ENCODE measurements at places on chromosomes 12 and 14.

GRCh38 chr12:30021051-30021833 is 237.5 kb upstream of the TMTC1 start:
- DNase-seq, result no peak

GRCh38 chr12:52846356-52846970 is 2.3 kb downstream of the KRT78 start:
- no peak for DNase-seq

DNA sequence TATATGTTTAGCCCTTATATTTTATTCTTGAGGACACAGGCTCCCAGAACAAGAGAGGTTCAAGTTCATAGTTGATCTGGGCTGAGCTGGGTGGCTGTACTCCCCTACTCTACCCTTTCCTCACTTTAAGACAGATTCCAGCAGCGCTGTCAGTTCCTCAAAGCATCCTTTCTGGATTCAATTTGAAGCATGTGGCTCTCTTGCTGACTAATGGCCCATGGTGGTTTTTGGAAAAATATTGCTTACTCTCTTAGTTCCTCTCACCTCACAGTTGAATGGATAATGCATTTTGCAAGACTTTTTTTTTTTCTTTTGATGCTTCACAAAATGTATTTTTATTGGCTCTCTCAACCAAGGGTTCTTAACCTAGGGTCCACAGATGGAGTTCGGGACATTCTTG is 4.1 kb downstream of the PELI2 start:
- peak; percentile 54 for DNase-seq

DNA sequence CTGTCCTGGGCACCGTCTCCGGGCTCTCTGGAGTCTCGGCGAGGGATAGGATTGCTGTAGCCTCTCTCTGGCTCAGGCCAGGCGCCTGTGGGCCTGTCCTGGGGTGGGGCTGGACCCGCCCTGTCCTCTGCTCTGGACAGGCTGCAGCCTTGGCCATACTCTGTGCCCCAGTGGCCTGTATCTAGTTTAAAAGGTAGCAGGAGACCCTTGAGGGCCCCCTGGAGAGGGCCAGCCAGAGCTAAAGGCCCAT is 1.8 kb downstream of the KIF26A start:
- DNase-seq, result no peak

- DNase-seq, result peak; percentile 60
Observed at GRCh38 chr12:19971361-19972280, 396.7 kb upstream of the PDE3A start.

GRCh38 chr12:42129595-42130204 is 15.0 kb downstream of the GXYLT1 start:
- DNase-seq, result peak; percentile 75

DNA sequence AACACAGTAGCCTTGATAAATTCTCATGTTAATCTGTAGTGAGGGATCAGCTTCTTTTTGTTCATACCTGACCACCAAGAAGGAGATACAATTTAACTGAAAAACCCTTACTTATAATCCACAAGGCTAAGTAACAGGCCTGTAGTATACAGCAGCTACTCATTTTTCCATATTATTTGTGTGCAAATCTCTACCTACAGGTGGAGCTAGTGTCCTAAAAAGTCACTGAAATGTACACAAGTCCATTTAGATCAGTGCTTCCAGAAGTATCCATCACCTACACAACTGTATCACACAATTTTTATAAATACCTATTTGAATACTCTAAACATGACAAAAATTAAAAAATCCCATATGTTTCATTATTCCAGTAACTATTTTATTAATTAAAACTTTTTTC is 173.2 kb downstream of the SLC35F4 start:
- DNase-seq, result peak; percentile 72

DNA sequence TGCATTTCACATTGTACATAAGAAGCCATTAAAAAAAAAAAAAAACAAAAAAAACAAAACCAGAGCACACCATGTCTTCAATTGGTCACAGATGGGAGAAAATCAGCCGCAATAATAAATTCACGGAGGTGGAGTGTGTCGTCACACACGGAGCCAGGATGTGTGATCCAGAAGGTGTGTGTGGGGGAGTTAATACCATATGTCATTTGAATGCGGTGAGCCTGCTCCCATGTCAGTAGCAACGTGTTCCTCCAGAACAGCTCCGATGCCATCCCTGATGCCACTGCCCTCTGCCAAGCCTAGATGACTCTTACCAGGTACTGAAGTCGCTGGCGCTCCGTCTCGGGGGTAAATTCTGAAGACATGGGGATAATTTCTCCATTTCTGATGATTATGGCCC is 197.8 kb downstream of the PPM1H start:
- no peak for DNase-seq

DNA sequence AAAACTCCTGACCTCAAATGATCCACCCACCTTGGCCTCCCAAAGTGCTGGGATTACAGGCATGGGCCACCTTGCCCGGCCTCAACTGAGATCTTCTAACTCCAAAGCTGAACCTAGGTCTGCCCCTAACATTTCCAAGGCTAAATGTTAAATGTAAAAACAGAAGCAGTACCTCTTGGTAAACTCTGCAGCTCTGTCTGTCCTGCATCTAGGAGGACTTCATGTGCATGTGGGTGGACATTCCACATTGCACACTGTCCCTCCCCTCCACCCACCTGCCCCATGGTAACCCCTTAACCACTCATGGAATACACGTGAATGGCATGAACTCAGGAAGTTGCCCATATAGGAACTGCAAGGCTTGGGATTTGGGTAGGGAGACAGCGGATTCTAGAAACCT is 33.1 kb downstream of the SNX6 start:
- no peak for DNase-seq

DNA sequence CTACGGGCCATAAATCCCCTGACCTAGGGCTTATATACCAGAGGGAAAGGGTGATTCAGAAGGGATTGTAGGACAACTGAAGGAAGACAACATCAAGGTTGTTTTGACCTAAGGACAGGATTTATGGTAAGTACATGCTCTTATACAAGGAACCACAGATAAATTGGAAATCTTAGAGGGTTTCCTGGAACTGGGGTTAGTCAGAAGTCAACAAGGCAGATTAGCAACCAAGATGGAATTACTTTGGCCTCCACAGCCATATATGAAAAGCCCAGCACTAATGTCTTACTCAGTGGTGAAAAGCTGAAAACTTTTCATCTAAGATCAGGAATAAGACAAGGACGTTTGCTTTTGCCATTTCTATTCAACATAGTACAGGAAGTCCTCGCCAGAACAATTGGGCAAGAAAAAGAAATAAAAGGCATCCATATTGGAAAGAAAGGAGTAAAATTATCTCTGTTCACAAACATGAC is 5.4 kb downstream of the TMBIM4 start:
- DNase-seq, result peak; percentile 33

- no peak for DNase-seq
Observed at GRCh38 chr12:59282999-59283398, 312.8 kb upstream of the SLC16A7 start.

- DNase-seq, result peak; percentile 30
Observed at GRCh38 chr12:107992870-107993451, 136.1 kb upstream of the WSCD2 start.

DNA sequence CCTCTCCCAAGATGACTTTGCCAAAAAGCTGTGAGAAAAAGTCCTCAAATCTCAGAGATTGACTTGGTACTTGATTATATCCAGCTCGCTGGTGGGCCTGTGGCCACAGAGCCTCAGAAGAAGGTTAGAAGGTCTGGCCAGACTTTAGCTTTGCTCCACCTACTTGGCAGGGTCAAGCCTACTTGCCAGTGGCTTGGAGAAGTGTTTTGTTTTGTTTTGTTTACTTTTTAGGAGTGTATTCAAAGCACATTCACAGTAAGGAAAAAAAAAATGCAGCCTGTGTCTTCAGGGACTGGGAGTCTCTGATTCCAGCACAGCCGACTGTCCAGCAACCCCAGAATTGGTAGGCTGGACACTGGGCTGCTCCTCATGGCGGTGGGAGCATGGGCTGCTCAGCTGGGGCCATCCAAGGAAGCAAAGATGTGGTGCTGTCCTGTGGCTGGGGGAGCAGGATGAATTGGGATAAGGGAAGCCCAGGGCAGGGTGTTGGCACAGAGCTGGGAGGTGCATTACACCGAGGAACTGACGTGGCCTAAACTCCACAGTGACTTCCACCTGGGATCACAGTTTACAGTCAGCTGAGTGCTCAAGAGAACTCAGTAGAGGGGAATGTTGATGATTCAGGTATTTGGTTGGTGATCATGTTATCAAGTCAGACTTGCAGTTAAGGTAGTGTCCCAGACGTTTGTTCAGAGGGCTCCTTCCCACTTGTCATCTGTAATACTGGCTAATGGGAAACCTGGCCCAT is 73.5 kb downstream of the PPP2R5C start:
- peak; percentile 51 for DNase-seq

GRCh38 chr12:42482041-42482747 is 107.4 kb downstream of the PRICKLE1 start:
- peak; percentile 18 for DNase-seq

- DNase-seq, result no peak
Observed at GRCh38 chr12:123731596-123731995, 19.4 kb downstream of the ATP6V0A2 start.

- DNase-seq, result peak; percentile 65
Observed at GRCh38 chr12:69900720-69901131, 75.7 kb downstream of the MYRFL start.

GRCh38 chr12:126389220-126389841 is 1324.1 kb downstream of the AACS start:
- peak; percentile 84 for DNase-seq

DNA sequence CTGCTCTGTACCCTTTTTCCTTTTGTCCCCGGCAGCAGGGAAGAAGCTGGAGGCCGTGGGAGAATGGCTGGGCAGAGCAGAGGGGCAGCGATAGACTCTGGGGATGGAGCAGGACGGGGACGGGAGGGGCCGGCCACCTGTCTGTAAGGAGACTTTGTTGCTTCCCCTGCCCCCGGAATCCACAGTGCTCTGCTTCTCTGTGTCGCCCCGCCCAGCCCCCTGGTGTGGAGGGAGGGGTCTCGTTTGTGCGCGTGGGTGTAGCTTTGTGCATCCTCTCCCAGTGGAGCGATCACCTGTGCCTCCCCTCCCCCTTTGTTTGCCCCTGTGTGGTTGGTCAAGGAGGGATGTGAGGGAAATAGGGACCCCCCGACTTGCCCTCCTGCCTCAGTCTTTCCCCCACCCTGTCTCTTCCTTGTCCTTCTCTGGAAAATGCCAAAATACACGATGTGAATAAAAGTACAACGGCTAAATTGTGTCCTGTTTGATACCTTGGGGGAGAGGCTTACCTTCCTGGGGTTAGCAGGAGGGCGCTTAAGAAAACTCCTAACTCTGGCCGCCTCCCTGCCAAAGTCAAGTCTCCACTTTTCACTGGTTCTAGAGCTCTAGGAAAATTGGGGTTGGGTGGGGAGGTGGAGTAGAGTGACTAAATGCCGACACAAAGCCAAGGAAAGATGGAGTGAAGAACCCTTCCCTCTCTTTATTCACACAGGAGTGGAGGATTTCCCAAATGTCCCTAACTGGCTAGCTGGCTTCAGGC is 990 bp upstream of the TPI1 start:
- no peak for DNase-seq

DNA sequence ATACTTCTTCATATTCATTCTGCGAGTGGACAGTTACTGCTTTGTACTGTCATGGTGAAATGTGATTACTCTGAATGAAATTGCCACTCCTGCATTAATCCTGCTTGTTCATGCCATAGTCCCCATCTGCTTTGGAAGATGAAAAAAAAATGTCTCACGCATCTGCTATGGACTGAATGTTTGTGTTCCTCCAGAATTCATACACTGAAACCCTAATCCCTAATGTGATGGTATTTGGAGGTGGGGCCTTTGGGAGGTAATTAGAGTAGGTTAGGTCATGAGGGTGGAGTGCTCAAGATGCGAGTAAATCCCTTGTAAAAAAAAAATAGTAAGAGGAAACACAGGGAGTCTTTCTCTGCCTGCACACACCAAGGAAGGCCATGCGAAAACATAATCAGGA is 427.2 kb downstream of the TMTC2 start:
- no peak for DNase-seq

DNA sequence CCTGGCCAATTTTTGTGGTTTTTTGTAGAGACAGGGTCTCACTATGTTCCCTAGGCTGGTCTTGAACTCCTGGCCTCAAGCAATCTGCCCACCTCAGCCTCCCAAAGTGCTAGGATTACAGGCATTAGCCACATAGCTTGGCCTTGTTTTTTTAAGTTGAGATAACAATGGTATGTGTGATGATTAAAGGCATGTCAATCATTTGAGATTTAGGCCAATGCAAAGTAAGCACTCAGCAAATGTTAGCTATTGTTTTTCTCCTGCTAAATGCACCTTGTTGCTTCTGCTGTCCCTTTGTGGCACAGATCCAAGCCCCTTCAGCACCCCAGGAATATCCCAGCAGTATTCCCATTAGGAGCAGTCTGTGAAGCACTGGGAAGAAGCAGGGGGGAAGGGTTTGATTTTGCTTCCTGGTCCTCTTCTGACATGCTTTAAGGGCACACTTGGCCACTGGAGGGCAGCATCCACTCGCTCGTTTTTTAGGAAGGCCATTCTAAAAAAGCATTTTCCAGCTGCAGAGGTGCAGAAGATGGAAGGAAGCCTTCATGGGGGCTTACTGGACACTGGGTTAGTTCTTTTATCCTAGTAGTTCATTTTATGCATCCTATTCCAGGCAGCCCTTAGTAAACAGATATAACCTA is 70.2 kb upstream of the ZFP36L1 start:
- DNase-seq, result peak; percentile 75

GRCh38 chr12:74889563-74890236 is 319.9 kb downstream of the KCNC2 start:
- DNase-seq, result peak; percentile 17

- DNase-seq, result no peak
Observed at GRCh38 chr12:103665971-103666370, 78.9 kb downstream of the STAB2 start.

DNA sequence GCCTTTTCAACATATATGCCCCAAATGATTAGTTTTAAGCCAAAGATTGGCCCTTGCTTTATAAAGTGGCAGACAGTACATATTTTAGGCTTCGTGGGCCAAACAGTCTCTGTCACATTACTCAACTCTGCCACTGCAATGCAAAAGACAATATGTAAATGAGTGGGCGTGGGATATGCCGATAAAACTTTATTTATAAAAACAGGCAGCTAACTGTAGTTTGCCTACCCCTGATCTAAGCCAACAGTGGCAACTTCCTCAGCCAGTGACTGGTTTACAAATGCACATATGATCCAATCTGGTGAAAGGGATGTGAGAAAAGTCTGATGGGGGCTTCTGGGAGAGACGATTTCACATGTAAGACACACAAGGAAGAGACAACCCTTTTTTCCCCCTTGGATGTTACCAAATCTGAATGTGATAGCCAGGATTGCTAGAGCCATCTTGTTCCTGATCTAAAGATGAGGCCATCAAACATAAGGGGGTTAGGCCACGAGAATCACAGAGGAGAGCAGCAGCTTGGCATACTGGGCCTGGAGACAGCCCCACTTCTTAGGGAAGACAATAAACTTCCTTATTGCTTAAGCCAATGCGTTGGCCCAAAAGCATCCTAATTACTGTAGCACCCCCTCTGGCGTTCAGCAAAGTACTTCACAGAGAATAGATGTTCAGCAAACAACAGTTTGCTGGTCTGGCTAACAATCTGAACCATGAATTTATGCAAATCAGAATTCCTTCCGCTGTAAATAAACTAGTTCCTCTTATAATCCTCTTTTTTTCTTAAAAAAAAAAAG is 75.2 kb upstream of the TMCC3 start:
- peak; percentile 17 for DNase-seq

GRCh38 chr12:38788106-38788505 is 117.3 kb downstream of the CPNE8 start:
- DNase-seq, result no peak

GRCh38 chr12:121062391-121063045 is 23.5 kb upstream of the OASL start:
- DNase-seq, result no peak

- peak; percentile 59 for DNase-seq
Observed at GRCh38 chr14:67532998-67533753, at the start of gene PLEKHH1. TSS of gene PLEKHH1 (plus strand) at chr14:67533290. CDS start at chr14:67541868, 8,578 bp downstream.

GRCh38 chr12:48828293-48828692 is 10.0 kb downstream of the CACNB3 start:
- DNase-seq, result no peak
